ENCODE measurements at places on chromosomes 13 and 19. TPM values are rescaled to one million over a fixed set of nuclear protein-coding genes. Genes with fewer than 3 reads are reported as not detected.

GRCh38 chr13:111993691-111994090 lies 73.3 kb upstream of the SOX1 start:
- no peak overlapping the region for H3K4me3 ChIP-seq
- peaks cover 60% of the 10 kb centered on the region for H3K27me3 ChIP-seq
- no peak for DNase-seq
- no peaks in the 10 kb centered on the region for H3K4me1 ChIP-seq

GRCh38 chr13:80988391-80989151 lies 647.6 kb upstream of the SPRY2 start:
- no peak for DNase-seq
- no peaks in the 10 kb centered on the region for H3K4me1 ChIP-seq
- H3K27me3 ChIP-seq: peaks cover 17% of the 10 kb centered on the region
- no peak overlapping the region for H3K4me3 ChIP-seq

- peaks cover 24% of the 10 kb centered on the region for H3K27me3 ChIP-seq
- peak; percentile 68 for DNase-seq
- no peak overlapping the region for H3K4me3 ChIP-seq
- no peak overlapping the region for H3K27ac ChIP-seq
- no peaks in the 10 kb centered on the region for H3K4me1 ChIP-seq
- H3K36me3 ChIP-seq: no peaks in the 10 kb centered on the region
Observed at GRCh38 chr19:39765091-39766076, 13.3 kb upstream of the LEUTX start.

- no peaks in the 10 kb centered on the region for H3K27me3 ChIP-seq
- no peaks in the 10 kb centered on the region for H3K36me3 ChIP-seq
- H3K27ac ChIP-seq: no peak overlapping the region
- H3K4me3 ChIP-seq: no peak overlapping the region
- DNase-seq: no peak
Observed at GRCh38 chr13:104750377-104750776, 1684.2 kb upstream of the SLC10A2 start.

GRCh38 chr13:21413013-21413412 lies 46.1 kb downstream of the ZDHHC20 start:
- no peaks in the 10 kb centered on the region for H3K27me3 ChIP-seq
- DNase-seq: no peak
- H3K4me1 ChIP-seq: peaks cover 12% of the 10 kb centered on the region
- H3K36me3 ChIP-seq: peaks cover 34% of the 10 kb centered on the region
- H3K27ac ChIP-seq: no peak overlapping the region

GRCh38 chr19:52138983-52139251 lies 821 bp downstream of the ZNF616 start:
- DNase-seq: no peak
- H3K36me3 ChIP-seq: peaks cover 24% of the 10 kb centered on the region
- no peaks in the 10 kb centered on the region for H3K27me3 ChIP-seq
- peak overlapping the region; percentile 96 for H3K27ac ChIP-seq
- peak overlapping the region; percentile 99 for H3K4me3 ChIP-seq

The CAMSAP3 gene
- total RNA-seq: 1.2 TPM

The KLK12 gene
- not detected for total RNA-seq

Data from natural killer cell treated with Interleukin-12 subunit alpha and Interleukin-12 subunit beta and Interleukin-15 and Interleukin-18, amount 100 ng/mL, for 72 hours (primary cell).